Kasumi-1 (cell line): ENCODE measurements at places on chromosomes 4 and X.

- no peak for DNase-seq
Observed at GRCh38 chr4:7757501-7758471, 181.9 kb downstream of the AFAP1 start.

DNA sequence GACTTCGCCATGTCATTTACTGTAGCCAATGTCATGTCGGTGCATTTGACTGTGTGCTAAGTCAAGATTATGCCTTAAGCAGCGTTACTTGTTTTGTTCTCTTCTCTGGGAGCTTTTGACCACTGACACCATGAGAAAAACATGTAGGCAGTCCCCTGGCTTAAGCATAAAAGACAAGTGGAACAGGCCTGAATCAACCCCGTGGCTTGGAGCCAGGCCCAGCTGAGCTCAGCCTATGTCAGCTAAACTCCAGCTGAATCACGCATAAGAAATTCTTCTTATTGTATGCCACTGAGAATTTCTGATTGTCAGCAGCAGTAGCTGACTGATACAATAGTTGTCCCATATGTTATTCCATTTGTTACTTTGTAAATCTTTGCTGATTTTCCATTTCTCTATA lies 261.9 kb downstream of the CBLL2 start:
- DNase-seq = no peak

GRCh38 chrX:3711331-3711917 lies 2.0 kb downstream of the PRKX start:
- peak; percentile 19 for DNase-seq

DNA sequence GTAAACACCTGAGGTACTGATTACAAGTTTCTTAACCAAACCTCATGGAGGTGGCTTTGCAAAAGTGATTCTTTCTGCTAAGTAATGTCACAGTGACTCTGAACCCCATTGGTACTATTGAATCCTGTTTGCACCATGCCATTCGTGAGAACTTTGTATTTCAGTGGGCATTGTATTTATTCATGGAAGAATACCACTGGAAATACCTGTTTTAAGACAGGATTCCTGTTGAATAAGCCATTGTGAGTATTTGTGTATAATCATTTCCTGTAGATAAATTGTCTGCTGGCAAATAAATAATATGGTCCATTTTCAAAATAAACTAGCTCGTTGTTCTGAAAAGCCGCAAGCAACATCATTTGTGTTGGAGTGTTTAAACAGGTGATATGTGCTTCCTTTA lies 136.4 kb upstream of the GUCY1A1 start:
- DNase-seq = no peak

GRCh38 chrX:2642146-2642545 lies 48.9 kb upstream of the CD99 start:
- DNase-seq = no peak

DNA sequence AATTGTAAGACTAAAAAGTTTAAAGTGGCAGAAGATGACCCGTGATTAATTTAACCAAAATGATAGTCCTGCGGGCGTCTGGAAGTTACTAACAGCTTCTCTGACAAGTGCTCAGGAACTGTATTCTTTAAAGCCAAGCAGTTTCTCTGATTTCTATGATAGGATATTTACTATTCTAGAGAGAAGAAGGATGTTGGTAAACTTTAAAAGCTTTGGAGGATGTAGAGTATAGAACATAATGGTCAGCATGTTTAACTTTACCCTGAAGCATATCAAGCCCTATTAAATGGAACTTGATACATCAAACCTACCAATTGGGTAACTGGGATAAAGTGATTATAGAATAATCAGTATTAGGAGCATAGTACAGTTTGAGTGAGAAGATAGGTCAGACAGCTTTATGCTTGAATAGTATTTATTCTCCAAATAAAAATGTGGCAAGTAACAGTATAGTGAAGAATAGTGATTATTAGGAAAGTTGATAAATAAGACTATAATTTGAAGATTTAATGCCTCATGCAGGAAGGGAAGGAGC lies 1.8 kb downstream of the STIM2 start:
- DNase-seq = no peak

- peak; percentile 94 for DNase-seq
Observed at GRCh38 chr4:86359944-86360478, at the start of gene MAPK10. Gene MAPK10, minus strand, starts transcription at chr4:86360053.

- DNase-seq = peak; percentile 39
Observed at GRCh38 chr4:107736924-107737448, 17.0 kb upstream of the PAPSS1 start.

- peak; percentile 43 for DNase-seq
Observed at GRCh38 chr4:122716825-122717448, 15.6 kb upstream of the BBS12 start.

- no peak for DNase-seq
Observed at GRCh38 chr4:78956975-78957374, 17.7 kb upstream of the PAQR3 start.

GRCh38 chr4:121390335-121390734 lies 9.5 kb upstream of the QRFPR start:
- DNase-seq = no peak

- no peak for DNase-seq
Observed at GRCh38 chr4:10315638-10316037, 141.6 kb downstream of the ZNF518B start.
